ENCODE measurements at places on chromosomes 3 and 15. TPM values are rescaled to one million over a fixed set of nuclear protein-coding genes. Genes with fewer than 3 reads are reported as not detected.

DNA sequence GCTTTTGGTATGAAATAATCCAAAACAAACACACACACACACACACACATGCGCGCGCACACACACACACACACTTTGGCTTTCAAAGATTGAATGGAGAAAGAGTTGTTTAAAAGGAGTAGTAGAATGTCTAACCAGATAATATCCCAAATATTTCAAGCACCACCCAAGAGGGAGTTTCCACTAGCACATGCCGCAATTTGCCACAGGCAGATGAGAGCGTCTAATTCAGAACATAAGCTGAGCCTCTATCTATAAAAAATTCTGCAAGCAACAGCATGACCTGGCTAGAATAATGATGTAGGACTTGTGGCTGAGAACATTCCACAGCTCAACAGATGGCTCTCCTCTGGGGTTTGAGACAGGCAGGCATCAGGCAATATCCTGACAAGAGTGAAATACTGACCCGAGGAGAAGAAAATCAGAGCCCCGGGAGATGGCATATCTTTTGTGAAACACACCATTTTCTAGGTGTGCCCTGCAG lies 302.5 kb upstream of the GADL1 start:
- H3K27ac ChIP-seq = no peak overlapping the region
- H3K36me3 ChIP-seq = no peaks in the 10 kb centered on the region
- DNase-seq = no peak
- H3K27me3 ChIP-seq = 0 out of 2 replicates have a peak, but pooled peaks cover 3% of the 10 kb centered on the region

- H3K4me1 ChIP-seq = peaks cover 8% of the 10 kb centered on the region
- no peak for DNase-seq
- H3K4me3 ChIP-seq = no peak overlapping the region
- H3K27me3 ChIP-seq = no peaks in the 10 kb centered on the region
- H3K36me3 ChIP-seq = no peaks in the 10 kb centered on the region
- no peak overlapping the region for H3K27ac ChIP-seq
Measured at GRCh38 chr3:58032186-58032585, 24.0 kb downstream of the FLNB start.

- DNase-seq = no peak
- H3K27me3 ChIP-seq = no peaks in the 10 kb centered on the region
- H3K36me3 ChIP-seq = no peaks in the 10 kb centered on the region
Measured at GRCh38 chr3:34780973-34781372, 858.4 kb upstream of the ARPP21 start.

DNA sequence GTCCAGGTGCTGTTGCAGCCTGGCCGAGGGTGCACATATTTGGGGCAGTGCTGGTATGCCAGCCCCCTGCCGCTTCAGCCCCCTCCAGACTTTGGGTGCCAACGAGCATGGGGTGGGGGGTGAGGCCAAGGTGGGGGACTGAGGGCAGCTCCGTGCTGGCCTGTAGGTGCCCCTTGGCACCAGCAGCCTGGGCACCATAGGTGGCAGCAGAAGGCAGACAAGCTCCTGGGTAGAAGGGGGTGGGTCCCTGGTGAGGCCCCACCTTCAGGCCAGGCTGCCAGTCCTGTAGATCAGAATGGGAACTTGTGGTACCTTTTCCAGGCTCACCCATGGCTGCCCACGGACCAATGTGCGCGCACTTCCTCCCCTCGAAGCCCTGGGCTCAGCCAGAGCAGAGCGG lies 16.1 kb upstream of the PLA2G4E start:
- H3K4me1 ChIP-seq = no peaks in the 10 kb centered on the region
- H3K4me3 ChIP-seq = no peak overlapping the region
- H3K27ac ChIP-seq = no peak overlapping the region
- no peak for DNase-seq

- H3K27me3 ChIP-seq = no peaks in the 10 kb centered on the region
- H3K27ac ChIP-seq = no peak overlapping the region
- peaks cover 25% of the 10 kb centered on the region for H3K4me1 ChIP-seq
- H3K4me3 ChIP-seq = no peak overlapping the region
- no peaks in the 10 kb centered on the region for H3K36me3 ChIP-seq
Measured at GRCh38 chr15:57314221-57314620, 62.1 kb upstream of the CGNL1 start.

DNA sequence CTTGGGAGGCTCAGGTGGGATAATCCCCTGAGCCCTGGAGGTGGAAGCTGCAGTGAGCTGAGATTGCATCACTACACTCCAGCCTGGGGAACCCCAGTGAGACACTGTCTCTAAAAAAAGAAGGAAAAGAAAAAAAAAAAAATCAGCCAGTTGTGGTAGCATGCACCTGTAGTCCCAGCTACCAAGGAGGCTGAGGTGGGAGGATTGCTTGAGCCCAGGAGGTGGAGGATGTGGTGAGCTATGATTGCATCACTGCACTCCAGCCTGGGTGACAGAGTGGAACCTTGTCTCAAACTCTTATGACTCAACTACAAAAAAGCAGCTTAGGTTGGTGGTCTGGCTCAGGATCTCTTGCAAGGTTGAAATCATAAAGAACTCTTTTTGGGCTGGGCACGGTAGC lies 19.3 kb upstream of the GPX1 start:
- peaks cover 32% of the 10 kb centered on the region for H3K36me3 ChIP-seq
- H3K27me3 ChIP-seq = no peaks in the 10 kb centered on the region
- no peaks in the 10 kb centered on the region for H3K4me1 ChIP-seq
- H3K27ac ChIP-seq = no peak overlapping the region
- no peak for DNase-seq

GRCh38 chr3:168425936-168426595 lies 330.3 kb upstream of the GOLIM4 start:
- no peak for DNase-seq
- H3K4me1 ChIP-seq = no peaks in the 10 kb centered on the region
- no peak overlapping the region for H3K4me3 ChIP-seq

DNA sequence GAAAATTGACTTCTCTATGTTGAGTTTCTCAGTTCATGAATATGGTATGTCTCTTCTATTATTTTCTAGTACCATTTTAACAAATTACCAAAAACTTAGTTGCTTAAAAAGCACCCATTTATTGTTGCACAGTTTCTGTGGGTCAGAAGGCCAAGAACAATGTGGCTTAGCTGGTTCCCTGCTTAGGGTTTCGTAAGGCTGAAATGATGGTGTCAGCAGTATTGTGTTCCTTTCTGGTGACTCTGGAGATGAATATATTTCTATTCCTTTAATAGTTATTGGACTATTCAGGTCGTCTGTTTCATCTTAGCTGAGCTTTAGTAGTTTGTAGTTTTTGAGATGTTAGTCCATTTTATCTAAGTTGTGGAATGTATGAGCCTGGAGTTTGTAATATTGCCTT lies 44.9 kb downstream of the IL1RAP start:
- no peaks in the 10 kb centered on the region for H3K4me1 ChIP-seq
- no peak overlapping the region for H3K4me3 ChIP-seq
- DNase-seq = no peak
- no peak overlapping the region for H3K27ac ChIP-seq
- no peaks in the 10 kb centered on the region for H3K36me3 ChIP-seq
- H3K27me3 ChIP-seq = no peaks in the 10 kb centered on the region

GRCh38 chr15:25515633-25516032 lies 76.8 kb upstream of the UBE3A start:
- H3K4me1 ChIP-seq = no peaks in the 10 kb centered on the region
- H3K27me3 ChIP-seq = no peaks in the 10 kb centered on the region
- H3K36me3 ChIP-seq = no peaks in the 10 kb centered on the region
- no peak overlapping the region for H3K4me3 ChIP-seq
- no peak overlapping the region for H3K27ac ChIP-seq
- DNase-seq = no peak

DNA sequence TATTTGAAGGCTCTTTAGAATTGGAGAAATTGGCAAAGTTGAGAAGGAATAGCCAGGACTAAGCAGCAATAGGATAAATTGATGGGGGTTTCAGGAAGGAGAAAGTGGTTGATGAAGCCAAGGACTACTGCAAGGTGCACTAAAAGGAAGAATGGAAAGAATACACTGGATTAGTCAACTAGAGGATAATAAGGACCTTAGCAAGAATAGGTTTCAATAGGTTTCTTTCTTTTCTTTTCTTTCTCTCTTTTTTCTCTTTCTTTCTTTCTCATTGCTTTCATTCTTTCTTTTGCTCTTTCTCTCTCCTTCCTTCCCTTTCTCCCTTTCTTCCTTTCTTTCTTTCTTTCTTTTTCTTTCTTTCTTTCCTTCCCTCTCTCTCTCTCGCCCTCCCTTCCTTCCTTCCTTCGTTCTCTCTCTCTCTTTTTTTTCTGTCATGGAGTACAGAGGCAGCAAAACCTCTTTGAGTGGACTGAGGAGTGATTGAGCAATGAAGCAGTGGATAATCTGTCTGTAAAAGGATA lies 234.4 kb upstream of the TMC3 start:
- no peak overlapping the region for H3K27ac ChIP-seq
- H3K4me1 ChIP-seq = no peaks in the 10 kb centered on the region
- no peak for DNase-seq

DNA sequence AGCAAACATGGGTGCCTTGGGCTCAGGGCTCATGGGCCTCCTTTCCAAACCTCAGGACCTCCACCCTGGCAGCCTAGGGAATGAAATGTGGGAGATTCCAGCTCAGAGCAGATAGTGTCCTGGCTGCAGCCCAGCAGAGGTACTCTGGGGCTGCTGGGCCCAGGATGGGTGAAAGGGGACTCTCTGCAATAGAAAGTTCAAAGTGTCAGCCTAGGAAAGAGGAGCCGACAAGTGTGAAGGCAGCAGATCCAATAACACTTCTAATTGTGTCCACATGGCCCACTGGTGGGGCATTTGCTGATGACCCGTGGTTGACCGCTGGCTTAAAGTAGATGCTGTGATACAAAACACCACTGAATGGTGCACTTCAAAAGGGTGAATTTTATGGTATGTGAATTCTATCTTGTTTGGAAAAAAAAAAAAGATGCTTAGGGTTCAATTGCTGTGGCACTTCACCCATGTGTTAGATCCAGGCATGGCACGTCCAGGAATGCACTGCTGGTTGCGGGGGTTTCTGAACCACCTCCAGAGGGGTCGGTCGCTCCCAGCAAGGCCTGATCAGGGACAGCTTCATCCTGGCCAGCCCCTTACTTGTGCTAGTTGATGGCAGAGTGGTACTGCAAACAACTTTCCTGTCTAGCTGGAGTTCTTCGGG lies 20.9 kb downstream of the AMOTL2 start:
- DNase-seq = no peak
- no peak overlapping the region for H3K4me3 ChIP-seq
- no peaks in the 10 kb centered on the region for H3K4me1 ChIP-seq
- no peak overlapping the region for H3K27ac ChIP-seq

DNA sequence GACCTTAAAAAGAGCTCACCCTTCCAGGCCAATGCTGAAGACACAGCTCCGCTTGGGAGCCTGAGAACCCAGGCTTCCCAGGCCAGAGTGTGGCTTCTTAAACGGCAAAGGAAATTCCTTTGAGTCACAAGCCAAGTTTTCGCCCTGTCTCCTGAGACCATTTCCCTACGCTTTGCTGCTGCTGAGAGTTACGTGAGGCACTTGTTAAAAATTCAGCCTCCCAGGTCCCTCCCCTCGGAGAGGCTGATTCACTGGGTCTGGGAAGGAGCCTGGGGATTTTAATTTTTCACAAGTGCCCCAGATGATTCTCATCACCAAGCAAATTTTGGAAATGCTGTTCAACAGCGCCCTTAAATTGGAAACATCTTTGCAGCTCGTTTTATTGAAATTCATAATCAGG lies 25.5 kb downstream of the RLBP1 start:
- no peaks in the 10 kb centered on the region for H3K4me1 ChIP-seq
- no peaks in the 10 kb centered on the region for H3K27me3 ChIP-seq
- H3K4me3 ChIP-seq = no peak overlapping the region
- no peak for DNase-seq
- no peak overlapping the region for H3K27ac ChIP-seq

DNA sequence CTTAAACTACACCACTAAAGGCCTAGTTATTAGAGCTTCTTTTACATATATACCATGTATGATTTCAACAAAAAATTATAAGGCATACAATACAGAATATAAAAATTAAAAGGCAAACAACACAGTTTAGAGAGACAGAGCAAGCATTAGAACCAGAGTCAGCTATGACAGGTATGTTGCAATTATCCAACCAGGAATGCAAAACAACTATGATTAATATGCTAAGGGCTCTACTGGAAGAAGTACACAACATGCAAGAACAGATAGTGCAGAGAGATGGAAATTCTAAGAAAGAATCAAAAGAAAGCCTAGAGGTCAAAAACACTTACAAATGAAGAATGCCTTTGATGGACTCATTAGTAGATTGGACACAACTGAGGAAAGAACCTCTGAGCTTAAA lies 39.6 kb downstream of the CCDC54 start:
- H3K27me3 ChIP-seq = no peaks in the 10 kb centered on the region
- DNase-seq = no peak
- no peaks in the 10 kb centered on the region for H3K36me3 ChIP-seq
- no peak overlapping the region for H3K27ac ChIP-seq
- no peaks in the 10 kb centered on the region for H3K4me1 ChIP-seq

DNA sequence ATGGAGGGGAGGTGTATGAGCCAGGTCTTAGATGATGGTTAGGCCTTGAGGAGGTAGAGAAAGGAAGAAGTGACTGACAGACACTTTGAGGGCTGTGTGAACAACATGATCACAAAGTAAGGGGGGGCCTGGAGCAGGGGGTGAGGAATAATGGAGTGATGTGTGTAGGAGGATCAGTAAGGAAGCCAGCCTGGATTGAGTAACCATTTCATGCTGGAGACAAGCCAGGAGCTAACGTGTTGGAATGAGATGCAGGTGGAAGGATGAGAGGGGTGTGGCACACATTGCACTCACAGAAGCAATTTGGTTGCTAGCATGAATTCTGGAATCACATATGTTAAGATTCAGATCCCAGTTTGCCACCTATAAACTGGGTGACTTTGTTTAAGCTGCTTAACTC lies 65.5 kb downstream of the BBX start:
- H3K4me3 ChIP-seq = no peak overlapping the region
- DNase-seq = no peak
- H3K27me3 ChIP-seq = no peaks in the 10 kb centered on the region
- no peaks in the 10 kb centered on the region for H3K36me3 ChIP-seq
- H3K27ac ChIP-seq = no peak overlapping the region

- H3K4me3 ChIP-seq = no peak overlapping the region
- no peaks in the 10 kb centered on the region for H3K27me3 ChIP-seq
- H3K4me1 ChIP-seq = no peaks in the 10 kb centered on the region
- no peak overlapping the region for H3K27ac ChIP-seq
- DNase-seq = no peak
Measured at GRCh38 chr3:29011966-29012365, 268.9 kb upstream of the RBMS3 start.

CCR8 gene
- total RNA-seq = not detected

ISLR gene
- not detected for total RNA-seq

DISP2 gene
- total RNA-seq = 0.89 TPM

GOLGA8A gene
- total RNA-seq = 86.3 TPM

SPINK8 gene
- not detected for total RNA-seq

EIF5A2 gene
- 18.2 TPM for total RNA-seq

SCN11A gene
- not detected for total RNA-seq

PATL2 gene
- 0.86 TPM for total RNA-seq

RARRES1 gene
- not detected for total RNA-seq

All from K562 (cell line).